Frontal cortex (tissue), 4 donors: ENCODE measurements at places on chromosomes 3 and 15.

GRCh38 chr3:69032142-69032541, 18.7 kb upstream of the EOGT start:
- DNase-seq = no peak

DNA sequence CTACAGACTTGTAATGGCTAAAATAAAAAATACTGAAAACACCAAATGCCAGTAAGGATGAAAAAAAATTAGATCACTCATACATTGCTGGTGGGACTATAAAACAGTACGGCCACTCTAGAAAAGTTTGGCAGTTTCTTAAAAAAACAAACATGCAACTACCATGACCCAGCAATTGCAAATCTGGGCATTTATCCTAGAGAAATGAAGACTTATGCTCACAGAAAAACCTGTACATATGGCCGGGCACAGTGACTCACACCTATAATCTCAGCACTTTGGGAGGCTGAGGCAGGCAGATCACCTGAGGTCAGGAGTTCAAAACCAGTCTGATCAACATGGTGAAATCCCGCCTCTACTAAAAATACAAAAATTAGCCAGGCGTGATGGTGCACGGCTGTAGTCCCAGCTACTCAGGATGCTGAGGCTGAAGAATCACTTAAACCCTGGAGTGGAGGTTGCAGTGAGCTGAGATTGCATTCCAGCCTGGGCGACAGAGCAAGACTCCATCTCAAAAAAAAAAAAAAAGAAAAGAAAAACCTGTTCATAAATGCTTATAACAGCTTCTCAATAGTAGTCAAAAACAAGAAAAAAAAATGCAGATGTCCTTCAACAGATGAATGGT, 5.6 kb downstream of the TP53BP1 start:
- no peak for DNase-seq

GRCh38 chr3:127953091-127954035, 38.3 kb downstream of the KBTBD12 start:
- DNase-seq = no peak

DNA sequence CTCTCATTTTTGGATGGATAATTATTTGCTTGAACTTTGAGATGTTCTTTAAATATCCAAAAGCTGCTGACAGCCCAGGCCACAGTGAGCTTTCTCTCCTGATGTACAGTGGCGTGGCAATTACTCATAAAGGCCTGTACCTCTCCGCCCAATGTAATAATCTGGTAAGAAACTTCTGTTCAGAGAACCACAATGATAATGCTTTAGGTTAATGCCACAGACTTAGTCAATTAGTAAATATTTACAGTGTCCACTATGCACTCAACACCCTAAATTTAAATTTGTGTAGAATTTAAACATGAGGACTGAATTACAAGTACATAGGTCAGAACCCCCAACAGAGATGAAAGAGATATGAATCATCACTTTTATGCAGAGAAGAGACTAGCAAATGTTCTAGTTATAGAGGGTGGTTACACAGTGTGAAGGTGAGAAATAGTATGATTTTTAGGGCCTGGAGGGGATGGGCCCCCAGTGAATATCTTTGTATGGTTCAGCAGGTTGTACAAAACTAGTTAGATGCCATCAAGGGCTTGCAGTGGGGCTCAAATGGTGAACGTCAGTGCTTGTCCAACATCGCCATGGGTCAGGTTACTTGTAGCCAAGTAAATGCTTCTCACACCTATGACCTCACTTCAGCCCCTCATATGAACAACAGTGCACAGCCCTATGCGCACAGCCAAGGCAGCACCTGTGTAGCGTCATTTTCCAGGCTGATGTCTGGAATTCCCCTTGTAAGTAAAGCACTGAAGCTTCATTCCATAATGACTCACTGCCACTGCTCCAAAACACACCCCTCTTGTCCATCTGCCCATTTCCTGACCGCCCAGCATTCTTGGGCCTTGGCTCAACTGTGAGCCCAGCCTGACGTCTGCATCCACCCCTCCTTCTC, 13.3 kb downstream of the ABHD2 start:
- no peak for DNase-seq

GRCh38 chr3:187717572-187717971, 15.2 kb upstream of the RTP2 start:
- DNase-seq = no peak

- no peak for DNase-seq
Observed at GRCh38 chr15:42011074-42011473, 9.8 kb downstream of the PLA2G4E start.

- no peak for DNase-seq
Observed at GRCh38 chr3:146163584-146163983, 2.6 kb upstream of the PLOD2 start.

GRCh38 chr3:156483426-156483825, 71.5 kb downstream of the SSR3 start:
- no peak for DNase-seq

- DNase-seq = no peak
Observed at GRCh38 chr3:28234454-28234853, 7.0 kb upstream of the CMC1 start.

DNA sequence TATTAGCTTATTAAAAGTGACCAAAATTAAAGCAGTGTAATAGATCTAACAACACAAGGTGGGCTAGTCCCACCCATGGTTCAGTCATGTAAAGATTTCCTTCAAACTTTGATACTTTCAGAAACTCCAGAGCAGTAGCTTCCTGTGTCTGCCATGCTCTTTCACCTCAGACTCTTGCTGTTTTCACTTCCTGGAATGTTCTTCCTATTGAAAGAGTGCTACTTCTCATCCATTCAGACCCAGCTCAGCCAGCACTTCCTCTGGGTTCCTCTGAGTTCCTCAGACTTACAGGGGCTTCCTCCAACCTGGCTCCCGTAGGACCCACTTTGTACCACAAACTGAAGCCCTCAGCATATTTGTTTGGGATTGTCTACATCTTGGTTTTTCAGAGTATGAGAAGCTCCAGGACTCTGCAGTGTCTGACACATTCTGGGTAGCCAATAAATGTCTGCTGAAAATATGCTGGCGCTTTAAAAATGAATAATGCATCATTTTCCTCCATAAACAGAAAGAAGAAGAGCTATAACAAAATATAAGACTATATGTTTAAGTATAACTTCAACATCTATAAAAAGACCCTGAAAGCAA, 18.0 kb downstream of the NCEH1 start:
- DNase-seq = no peak

GRCh38 chr15:98169551-98169950, 209.0 kb downstream of the ARRDC4 start:
- no peak for DNase-seq

GRCh38 chr15:91589360-91589759, 264.1 kb upstream of the SLCO3A1 start:
- DNase-seq = no peak

- DNase-seq = no peak
Observed at GRCh38 chr3:55801068-55801467, 314.0 kb upstream of the WNT5A start.

DNA sequence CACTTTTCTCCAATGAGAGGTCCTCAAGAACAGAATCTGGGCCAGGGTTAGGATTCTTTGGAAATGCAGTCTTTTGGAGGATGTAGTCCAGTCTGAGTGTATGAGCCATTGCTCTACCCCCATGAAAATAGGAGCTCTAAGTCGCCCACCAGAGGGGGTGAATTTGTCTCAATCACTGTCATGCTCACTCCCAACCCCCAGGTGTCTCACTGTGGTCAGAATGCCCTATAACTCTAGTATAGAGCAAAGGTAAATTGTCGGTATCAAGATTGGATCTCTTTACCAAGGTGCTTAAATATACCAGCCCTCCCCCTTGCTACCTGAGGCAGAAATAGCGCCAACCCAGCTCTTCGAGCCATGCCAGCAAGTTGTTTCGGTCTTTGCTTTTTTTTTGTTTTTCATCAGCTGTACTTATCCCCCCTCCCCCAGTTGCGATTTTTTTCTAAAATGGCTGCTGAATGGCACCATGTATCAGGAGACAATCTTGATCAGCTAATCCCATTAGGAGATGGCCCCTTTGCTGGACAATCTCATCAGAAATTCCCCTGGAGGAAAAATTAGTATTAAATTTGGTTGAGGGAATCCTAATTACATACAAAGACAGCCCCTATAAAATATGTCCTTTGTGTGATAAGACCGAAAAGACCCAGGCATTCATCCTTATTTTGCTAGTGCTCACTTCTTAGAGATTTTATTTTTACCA, 130.7 kb downstream of the EBLN2 start:
- DNase-seq = no peak

- DNase-seq = no peak
Observed at GRCh38 chr15:90358124-90359033, 6.3 kb downstream of the ZNF774 start.

DNA sequence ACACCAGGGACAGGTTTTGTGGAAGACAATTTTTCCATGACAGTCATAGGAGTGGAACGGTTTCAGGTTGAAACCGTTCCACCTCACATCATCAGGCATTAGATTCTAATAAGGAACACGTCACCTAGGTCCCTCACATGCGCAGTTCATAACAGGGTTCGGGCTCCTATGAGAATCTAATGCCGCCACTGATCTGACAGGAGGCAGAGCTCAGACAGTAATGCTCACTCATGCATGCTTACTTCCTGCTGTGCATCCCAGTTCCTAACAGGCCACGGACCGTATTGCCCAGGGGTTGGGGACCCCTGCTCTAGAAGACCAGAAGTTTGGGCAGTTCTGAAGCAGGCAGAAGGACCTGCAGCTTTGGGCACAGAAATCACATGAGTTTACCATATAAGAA, 61.5 kb downstream of the MYO1E start:
- DNase-seq = no peak

DNA sequence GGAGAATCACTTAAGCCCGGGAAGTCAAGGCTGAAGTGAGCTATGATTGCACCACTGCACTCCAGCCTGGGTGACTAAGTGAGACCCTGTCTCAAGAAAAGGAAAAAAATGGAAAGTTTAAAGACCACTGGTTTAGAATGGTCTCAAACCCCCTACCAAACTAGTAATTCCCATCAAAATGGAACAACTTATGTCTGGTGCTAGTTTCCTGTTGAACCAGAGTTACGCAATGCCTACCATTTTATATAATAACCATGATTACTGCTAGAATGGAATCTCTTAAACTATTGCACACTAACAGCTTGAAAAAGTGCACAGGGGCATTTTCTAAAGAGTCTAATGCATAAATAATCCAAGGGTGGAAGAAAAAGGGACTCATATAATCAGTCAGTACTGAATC, 43.6 kb downstream of the DMXL2 start:
- no peak for DNase-seq

DNA sequence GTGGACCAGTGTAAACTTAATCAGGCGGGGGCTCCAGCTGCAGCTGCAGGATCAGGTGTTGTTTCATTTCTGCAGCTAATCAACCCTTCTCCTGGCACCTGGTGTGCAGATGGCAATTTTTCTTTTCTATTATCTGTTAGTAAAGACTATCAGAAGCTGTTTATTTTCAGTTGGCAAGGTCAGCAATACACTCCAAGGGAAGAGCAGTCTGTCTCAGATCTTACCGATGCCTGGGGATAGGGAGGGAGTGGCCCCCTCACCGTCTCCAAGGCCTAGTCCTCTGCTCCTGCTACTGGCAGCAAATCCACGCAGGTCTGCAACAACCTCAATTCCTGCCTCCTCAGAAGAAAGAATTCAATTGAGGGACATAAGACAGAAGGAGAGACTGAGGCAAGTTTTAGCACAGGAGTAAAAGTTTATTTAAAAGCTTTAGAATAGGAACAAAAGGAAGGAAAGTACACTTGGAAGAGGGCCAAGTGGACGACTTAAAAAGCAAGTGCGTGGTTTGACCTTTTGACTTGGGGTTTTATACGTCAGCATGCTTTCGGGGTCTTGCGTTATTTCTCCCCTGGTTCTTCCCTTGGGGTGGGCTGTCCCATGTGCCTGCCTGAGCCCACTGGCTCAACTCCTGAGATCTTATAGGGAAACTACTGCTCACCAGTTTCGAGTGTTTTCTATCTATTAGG, 9.2 kb downstream of the CCRL2 start:
- no peak for DNase-seq
